A549 treated with CpdA at 1 μM for 4 hours (cell line): ENCODE measurements at places on chromosomes 6 and 20. TPM values are rescaled to one million over a fixed set of nuclear protein-coding genes. Genes with fewer than 3 reads are reported as not detected.

The HLA-B gene
- 15.2 to 27.1 TPM (median 25.9 TPM) in 5 replicates for total RNA-seq

The THBD gene
- 19.3 to 28.4 TPM (median 23.8 TPM) in 5 replicates for total RNA-seq

The DZANK1 gene
- 2.9 to 3.2 TPM (median 3.1 TPM) in 5 replicates for total RNA-seq

The SLC17A1 gene
- 0.05 TPM in 1 of 5 replicates, not detected in the others for total RNA-seq

The PSMA7 gene
- 472 to 604 TPM (median 579 TPM) in 5 replicates for total RNA-seq

The GABRR1 gene
- not detected in 5 replicates for total RNA-seq

The LAMA5 gene
- 251 to 434 TPM (median 357 TPM) in 5 replicates for total RNA-seq

The GMPR gene
- 0.21 to 0.52 TPM (median 0.36 TPM) in 4 of 5 replicates, not detected in the other for total RNA-seq

The TRIM15 gene
- 0.29 TPM in 1 of 5 replicates, not detected in the others for total RNA-seq

The DUSP15 gene
- total RNA-seq: 0.64 to 1.5 TPM (median 1.1 TPM) in 5 replicates

The PPP1R10 gene
- total RNA-seq: 30.6 to 52.8 TPM (median 34.0 TPM) in 5 replicates

The CD109 gene
- total RNA-seq: 21.3 to 37.3 TPM (median 29.2 TPM) in 5 replicates

The PCSK2 gene
- total RNA-seq: not detected in 5 replicates

The UQCC2 gene
- total RNA-seq: 60.5 to 114 TPM (median 102 TPM) in 5 replicates

The SIRPB1 gene
- total RNA-seq: 0.57 to 0.80 TPM (median 0.65 TPM) in 5 replicates

The COMMD7 gene
- 55.2 to 63.7 TPM (median 59.6 TPM) in 5 replicates for total RNA-seq

The ZNF341 gene
- 2.9 to 5.5 TPM (median 4.4 TPM) in 5 replicates for total RNA-seq

The MAP3K5 gene
- total RNA-seq: 3.0 to 3.5 TPM (median 3.2 TPM) in 5 replicates

The MTCH1 gene
- 112 to 139 TPM (median 133 TPM) in 5 replicates for total RNA-seq

The TTPAL gene
- 11.5 to 15.2 TPM (median 13.3 TPM) in 5 replicates for total RNA-seq

The PLN gene
- not detected in 5 replicates for total RNA-seq

The ZNF311 gene
- 0.16 to 0.37 TPM (median 0.22 TPM) in 5 replicates for total RNA-seq

The LPA gene
- total RNA-seq: 0.01 to 0.02 TPM in 2 of 5 replicates, not detected in the others
